Natural killer cell treated with Interleukin-12 subunit alpha and Interleukin-12 subunit beta and Interleukin-15 and Interleukin-18, amount 100 ng/mL, for 72 hours (primary cell): ENCODE measurements at places on chromosomes 2 and 18. TPM values are rescaled to one million over a fixed set of nuclear protein-coding genes. Genes with fewer than 3 reads are reported as not detected.

Gene AQP12A
- total RNA-seq = not detected

DNA sequence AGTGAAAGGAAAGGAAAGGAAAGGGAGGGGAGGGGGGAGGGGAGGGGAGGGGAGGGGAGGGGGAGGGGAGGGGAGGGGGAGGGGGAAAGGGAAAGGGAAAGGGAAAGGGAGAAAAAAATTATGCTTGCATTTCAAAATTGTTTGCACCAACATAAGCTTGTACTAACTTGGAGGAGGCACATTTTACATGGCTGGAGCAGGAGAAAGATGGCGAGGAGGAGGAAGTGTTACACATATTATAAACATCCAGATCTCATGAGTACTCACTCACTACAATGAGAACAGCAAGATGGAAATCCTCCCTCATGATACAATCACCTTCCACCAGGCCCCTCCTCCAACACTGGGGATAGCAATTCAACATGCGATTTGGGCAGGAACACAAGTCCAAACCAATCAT lies 660.2 kb upstream of the CDH2 start:
- DNase-seq = no peak
- H3K27ac ChIP-seq = no peak overlapping the region
- no peaks in the 10 kb centered on the region for H3K4me1 ChIP-seq
- no peaks in the 10 kb centered on the region for H3K36me3 ChIP-seq
- H3K4me3 ChIP-seq = no peak overlapping the region
- no peaks in the 10 kb centered on the region for H3K27me3 ChIP-seq

Gene RAB27B
- total RNA-seq = 1.6 TPM

DNA sequence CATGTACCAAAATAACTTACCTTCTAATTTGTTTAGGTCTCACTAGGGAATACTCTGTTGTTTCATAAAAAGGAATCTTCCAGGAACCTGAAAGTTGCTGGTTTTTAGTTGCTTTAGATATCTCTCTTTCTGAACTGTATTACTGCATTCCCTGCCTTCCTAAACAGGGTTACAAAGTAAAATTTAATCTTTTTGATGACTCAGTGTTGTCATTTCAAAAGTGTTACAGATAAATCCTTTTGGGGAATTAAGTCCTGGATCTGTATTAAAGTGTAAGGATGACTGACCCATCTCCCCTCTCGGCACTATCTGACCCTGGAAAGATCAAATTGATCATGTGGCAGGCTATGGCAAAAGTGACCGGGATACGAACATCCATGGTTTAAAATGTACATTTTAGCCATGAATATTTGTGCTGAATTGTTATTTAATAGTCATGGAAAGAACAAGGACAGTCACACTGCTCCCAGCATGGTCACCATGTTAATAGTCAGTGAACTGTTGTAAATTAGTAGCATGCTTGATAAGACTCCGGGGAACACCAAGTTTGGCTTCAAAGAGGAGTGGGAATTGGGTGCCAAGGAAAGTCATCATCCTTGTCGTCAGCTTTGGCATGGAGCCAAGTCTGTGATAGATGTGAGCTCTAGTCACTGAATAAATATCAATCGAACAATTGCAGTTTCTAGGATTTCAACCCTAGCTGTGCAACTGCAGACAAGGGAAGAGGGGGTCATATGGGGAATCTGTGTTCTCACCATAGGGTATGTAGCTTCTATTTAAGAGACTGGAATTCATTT lies 4.2 kb downstream of the PLEKHA3 start:
- H3K27ac ChIP-seq = no peak overlapping the region
- DNase-seq = no peak
- peaks cover 39% of the 10 kb centered on the region for H3K4me1 ChIP-seq
- peaks cover 22% of the 10 kb centered on the region for H3K36me3 ChIP-seq
- H3K4me3 ChIP-seq = no peak overlapping the region
- H3K27me3 ChIP-seq = no peaks in the 10 kb centered on the region

Gene SIX3
- not detected for total RNA-seq

Gene ARHGAP25
- total RNA-seq = 170 TPM

Gene ACMSD
- not detected for total RNA-seq

Gene FEV
- total RNA-seq = not detected

Gene RAX
- total RNA-seq = not detected

Gene POTEI
- total RNA-seq = not detected

DNA sequence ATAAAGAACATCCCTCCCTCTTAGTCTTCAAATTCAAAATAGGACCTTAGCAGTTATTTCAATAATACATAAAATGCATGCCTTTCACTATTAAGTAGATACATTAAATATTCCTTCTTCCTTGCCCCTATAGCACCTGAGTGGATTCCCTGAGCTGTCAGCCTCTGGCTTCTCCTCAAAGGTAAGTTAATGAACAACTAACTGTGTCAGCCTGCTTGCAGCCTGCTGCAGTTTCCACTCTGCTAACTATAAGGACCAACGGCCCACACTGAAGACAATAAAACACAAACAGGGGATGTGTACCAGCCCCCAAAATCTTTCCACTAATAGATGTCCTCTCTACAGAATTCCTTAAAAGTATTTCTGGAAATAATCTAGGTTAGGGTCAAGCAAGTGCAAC lies 5.0 kb downstream of the KCTD1 start:
- H3K27me3 ChIP-seq = no peaks in the 10 kb centered on the region
- H3K27ac ChIP-seq = no peak overlapping the region
- no peaks in the 10 kb centered on the region for H3K36me3 ChIP-seq

Gene NT5DC4
- not detected for total RNA-seq

Gene POTEC
- not detected for total RNA-seq

DNA sequence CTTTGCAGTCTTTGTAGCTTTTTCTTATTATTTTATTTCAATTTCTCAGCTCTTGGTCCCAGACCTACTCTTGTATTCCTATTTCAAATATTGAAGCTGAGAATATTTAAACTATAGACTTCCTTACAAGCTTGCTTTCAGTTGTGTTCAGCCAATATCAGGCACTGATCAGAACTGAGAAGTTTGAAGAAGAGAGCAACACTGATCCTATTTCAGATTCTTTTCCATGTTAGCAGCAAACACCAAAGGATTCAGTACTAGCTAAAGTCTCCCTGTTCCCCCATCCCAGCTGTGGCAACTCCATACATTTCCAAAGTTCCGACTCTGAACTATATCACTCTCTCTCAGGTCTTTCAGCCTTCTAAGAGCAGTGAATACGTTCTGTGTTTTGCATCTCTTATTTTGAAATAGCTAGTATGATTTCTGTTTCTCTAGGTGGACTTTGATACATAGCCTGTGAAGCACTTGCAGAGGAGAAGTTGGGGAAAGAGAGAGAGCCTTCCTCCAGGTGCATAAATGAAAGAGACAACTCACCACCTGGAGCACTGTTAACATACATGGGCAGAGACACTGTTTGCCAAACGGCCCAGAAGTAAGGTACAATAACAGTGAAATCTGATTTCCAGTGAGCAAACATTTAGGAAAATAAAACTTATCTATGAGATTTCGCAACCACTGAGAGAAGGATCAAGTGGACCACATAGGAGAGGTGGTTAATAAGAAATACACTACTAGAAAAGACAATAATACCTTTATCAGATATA lies 135.0 kb upstream of the ZNF804A start:
- no peaks in the 10 kb centered on the region for H3K4me1 ChIP-seq
- H3K4me3 ChIP-seq = no peak overlapping the region
- no peak overlapping the region for H3K27ac ChIP-seq
- no peaks in the 10 kb centered on the region for H3K36me3 ChIP-seq

Gene TSHZ1
- 19.8 TPM for total RNA-seq

GRCh38 chr2:231000211-231000904 lies 4.4 kb downstream of the SPATA3 start:
- H3K27me3 ChIP-seq = peaks cover 59% of the 10 kb centered on the region
- H3K36me3 ChIP-seq = peaks cover 9% of the 10 kb centered on the region
- no peak for DNase-seq
- no peak overlapping the region for H3K27ac ChIP-seq
- no peak overlapping the region for H3K4me3 ChIP-seq

Gene UGT1A5
- total RNA-seq = not detected

DNA sequence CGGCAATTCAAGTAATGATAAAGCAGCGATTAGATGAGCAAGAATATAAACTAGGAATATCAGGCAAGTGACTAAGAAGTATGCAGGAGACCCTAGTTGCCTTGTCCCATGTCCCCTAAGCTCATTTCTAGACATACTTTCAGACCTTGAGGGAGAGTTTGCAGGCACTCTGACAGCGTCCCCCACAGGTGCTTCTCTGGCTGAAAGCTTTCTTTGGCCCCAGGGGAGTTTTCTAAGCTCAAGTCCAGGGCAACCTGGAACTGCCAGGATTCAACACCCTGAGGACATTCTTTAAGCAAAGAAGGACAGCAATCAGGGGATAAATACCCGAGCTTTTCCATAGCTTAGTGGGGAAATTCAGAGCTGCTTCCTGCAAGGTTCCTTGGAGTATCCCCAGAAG lies 308.1 kb upstream of the CHST9 start:
- H3K4me1 ChIP-seq = no peaks in the 10 kb centered on the region
- no peak overlapping the region for H3K4me3 ChIP-seq
- no peaks in the 10 kb centered on the region for H3K27me3 ChIP-seq
- DNase-seq = no peak
- H3K27ac ChIP-seq = no peak overlapping the region
- H3K36me3 ChIP-seq = peaks cover 8% of the 10 kb centered on the region

Gene ESPNL
- not detected for total RNA-seq

DNA sequence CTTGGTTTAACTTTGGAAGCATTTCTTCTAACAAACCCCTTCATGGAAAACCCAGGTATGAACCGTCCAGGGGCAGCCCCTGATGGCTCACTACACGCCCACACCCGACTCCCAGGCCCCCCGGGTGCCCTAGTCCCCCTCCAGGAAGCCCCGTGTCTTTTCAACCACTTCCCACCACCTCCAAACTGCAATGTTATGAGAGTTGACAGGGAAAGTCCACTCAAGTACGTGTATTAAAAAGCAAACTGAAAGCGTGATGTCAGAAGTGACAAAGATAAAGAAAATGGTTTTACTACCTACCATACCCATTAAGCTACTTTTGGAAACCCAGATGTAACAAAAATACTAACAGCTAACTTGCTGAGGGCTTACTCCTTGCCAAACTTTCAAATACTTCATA lies 51.5 kb downstream of the L3MBTL4 start:
- peaks cover 18% of the 10 kb centered on the region for H3K4me1 ChIP-seq
- peak overlapping the region; percentile 51 for H3K4me3 ChIP-seq
- H3K27ac ChIP-seq = peak overlapping the region; percentile 77

Gene NOSTRIN
- not detected for total RNA-seq

Gene MEP1B
- 0.19 TPM for total RNA-seq

DNA sequence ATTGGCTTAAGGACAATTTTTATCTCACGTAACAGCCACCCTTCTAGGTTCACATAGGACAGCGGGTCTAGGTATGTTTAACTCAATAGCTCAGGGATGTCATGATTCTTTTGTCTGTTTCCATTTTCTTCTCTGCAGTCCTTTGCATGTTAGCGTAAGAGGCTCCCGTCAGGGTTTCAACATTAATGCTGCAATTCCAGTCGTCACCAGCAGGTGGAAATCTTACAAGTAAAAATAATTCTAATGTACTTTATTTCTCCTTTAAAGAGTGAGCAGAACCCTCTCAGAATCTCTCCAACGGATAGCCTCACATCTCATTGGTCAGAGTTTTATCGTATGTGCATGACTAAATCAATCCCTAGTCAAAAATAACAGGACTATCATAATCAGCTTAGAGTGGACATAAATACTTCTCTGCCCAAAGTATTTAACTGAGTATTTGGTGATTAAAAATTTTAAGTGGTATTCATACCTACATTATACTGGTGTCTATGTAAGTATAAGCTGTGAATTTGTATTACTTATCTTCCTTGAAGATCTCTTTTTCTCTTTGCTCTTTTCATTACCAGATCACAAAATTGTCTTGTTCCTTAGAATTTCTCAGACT lies 487.2 kb upstream of the GCFC2 start:
- H3K27me3 ChIP-seq = no peaks in the 10 kb centered on the region
- no peak overlapping the region for H3K4me3 ChIP-seq
- H3K36me3 ChIP-seq = no peaks in the 10 kb centered on the region

- peaks cover 20% of the 10 kb centered on the region for H3K36me3 ChIP-seq
- no peak overlapping the region for H3K4me3 ChIP-seq
- no peak overlapping the region for H3K27ac ChIP-seq
- no peaks in the 10 kb centered on the region for H3K27me3 ChIP-seq
- no peak for DNase-seq
Measured at GRCh38 chr2:230586328-230586982, 126.2 kb upstream of the CAB39 start.

Gene ABI2
- 29.2 TPM for total RNA-seq

- H3K27me3 ChIP-seq = no peaks in the 10 kb centered on the region
- no peaks in the 10 kb centered on the region for H3K4me1 ChIP-seq
- H3K27ac ChIP-seq = no peak overlapping the region
- no peaks in the 10 kb centered on the region for H3K36me3 ChIP-seq
- no peak for DNase-seq
- H3K4me3 ChIP-seq = no peak overlapping the region
Measured at GRCh38 chr2:104118889-104119288, 735.0 kb upstream of the POU3F3 start.

DNA sequence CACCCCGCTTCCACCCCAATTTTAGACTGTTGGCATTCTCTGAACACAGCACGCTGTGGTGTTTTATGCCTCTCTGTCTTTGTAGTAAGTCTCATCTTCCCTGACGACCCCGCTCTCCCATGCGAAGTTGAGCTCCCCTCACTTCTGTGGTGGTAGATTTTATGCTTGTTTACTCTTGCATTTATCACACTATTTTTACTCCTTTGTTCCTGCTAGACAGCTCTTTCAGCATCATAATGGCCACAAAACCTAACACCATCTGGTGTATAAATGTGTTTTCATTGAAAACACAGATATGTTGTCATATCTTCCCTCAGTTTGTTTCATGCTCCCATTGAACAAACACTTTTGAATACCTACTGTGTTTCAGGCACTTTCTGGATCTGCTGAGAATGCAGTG lies 57.1 kb downstream of the PKP4 start:
- no peak overlapping the region for H3K27ac ChIP-seq
- peaks cover 3% of the 10 kb centered on the region for H3K4me1 ChIP-seq
- H3K27me3 ChIP-seq = no peaks in the 10 kb centered on the region
- H3K36me3 ChIP-seq = no peaks in the 10 kb centered on the region
- H3K4me3 ChIP-seq = no peak overlapping the region

- H3K4me3 ChIP-seq = no peak overlapping the region
- no peak overlapping the region for H3K27ac ChIP-seq
- no peak for DNase-seq
- H3K36me3 ChIP-seq = no peaks in the 10 kb centered on the region
Measured at GRCh38 chr2:127104166-127104660, 2.7 kb downstream of the BIN1 start.

- H3K27me3 ChIP-seq = no peaks in the 10 kb centered on the region
- peaks cover 3% of the 10 kb centered on the region for H3K36me3 ChIP-seq
- peaks cover 9% of the 10 kb centered on the region for H3K4me1 ChIP-seq
- no peak for DNase-seq
- H3K27ac ChIP-seq = peak overlapping the region; percentile 51
- H3K4me3 ChIP-seq = no peak overlapping the region
Measured at GRCh38 chr18:12726774-12727550, 24.1 kb downstream of the PSMG2 start.

DNA sequence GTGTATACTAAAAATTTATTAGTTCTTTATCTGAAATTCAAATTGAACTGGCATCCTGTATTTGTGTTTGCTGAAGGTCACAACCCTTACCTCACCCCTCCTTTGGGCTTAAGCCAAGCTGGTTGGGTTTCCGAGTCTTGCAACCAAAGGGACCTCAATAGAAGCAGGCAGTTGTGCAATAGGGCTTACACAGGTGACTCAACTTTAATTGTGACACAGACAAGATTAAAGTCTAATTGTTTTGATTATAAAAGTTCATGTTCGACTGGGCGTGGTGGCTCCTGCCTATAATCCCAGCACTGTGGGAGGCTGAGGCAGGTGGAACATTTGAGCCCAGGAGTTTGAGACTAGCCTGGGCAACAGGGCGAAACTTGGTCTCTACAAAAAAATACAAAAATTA lies 71.5 kb downstream of the RAB31 start:
- H3K27me3 ChIP-seq = peaks cover 8% of the 10 kb centered on the region
- H3K36me3 ChIP-seq = no peaks in the 10 kb centered on the region
- no peak for DNase-seq
